ENCODE measurements at places on chromosomes 2 and 18.

- DNase-seq: no peak
Measured at GRCh38 chr2:58427572-58428095, 186.5 kb upstream of the FANCL start.

- no peak for DNase-seq
Measured at GRCh38 chr2:70596293-70596692, 42.7 kb upstream of the TGFA start.

DNA sequence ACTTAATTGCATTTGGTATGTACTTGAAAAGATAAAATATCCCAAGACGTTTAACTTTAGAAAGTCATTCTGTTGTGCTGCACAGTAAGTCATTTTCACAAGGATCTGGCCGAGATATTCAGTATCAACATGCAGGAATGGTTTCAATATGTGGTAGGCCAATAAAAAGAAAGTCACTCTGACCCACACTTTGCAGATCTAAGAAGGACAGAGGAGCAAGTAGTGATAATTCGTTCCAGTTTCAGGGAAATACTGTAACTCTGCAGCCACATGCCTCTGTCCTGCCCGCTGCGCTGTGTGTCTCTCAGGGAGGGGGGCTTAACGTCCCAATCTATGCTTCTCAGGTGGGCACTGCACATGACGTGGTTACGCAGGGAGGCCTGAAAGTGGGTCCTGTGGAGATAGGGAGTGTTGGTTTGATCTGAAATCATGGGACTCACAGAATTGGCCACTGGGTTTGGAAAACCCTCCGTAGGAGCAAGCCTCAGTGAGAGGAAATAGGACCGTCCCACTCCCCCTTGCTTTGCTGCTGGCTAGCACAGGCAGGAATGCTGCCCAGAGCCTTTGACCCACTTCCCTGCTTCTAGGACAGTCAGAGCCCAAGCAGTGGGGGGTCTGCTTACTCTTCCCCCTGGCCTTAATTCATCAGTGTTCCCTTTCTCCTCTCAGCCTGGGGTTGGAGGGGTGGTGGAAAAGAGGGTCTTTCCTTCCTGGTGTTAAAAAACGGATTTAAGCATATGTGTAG is 314.7 kb upstream of the SPRED2 start:
- DNase-seq: no peak

GRCh38 chr18:45012286-45012685 is 331.6 kb downstream of the SETBP1 start:
- no peak for DNase-seq

DNA sequence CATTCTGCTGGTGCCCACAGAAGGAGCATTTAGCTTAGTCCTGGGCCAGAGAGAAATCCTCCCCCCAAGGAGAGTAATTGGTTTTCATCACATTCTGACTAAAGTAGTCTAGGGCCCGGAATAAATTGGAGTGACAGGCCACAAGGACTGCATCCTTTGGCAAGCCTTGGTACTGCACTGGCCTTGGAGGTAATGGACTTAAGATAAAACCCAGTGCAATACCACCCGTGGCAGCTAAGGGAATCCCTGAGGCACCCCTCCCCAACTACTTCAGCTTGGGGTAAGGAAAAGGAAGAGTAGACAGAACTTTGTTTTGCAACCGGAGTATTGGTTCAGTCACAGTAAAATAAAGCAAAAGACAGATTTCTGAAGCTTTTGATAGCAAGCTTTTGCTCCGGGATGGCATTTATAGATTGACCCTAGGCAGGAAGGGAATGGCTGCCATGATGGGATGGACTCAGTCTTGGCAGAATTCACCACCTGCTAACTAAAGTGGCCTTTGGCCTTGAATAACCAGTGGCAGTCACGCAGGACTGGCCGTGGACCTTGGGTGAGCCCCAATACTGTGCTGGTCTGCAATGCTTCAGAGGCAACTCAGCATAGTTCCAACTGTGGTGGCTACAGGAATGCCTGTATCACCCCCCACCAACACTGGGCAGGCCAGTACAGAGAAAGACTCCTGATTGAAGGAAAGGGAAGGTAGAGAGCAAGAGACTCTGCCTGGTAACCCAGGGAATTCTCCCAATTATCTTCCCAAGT is 14.1 kb downstream of the ORC4 start:
- no peak for DNase-seq

- no peak for DNase-seq
Measured at GRCh38 chr2:61535449-61535848, 2.7 kb downstream of the XPO1 start.

DNA sequence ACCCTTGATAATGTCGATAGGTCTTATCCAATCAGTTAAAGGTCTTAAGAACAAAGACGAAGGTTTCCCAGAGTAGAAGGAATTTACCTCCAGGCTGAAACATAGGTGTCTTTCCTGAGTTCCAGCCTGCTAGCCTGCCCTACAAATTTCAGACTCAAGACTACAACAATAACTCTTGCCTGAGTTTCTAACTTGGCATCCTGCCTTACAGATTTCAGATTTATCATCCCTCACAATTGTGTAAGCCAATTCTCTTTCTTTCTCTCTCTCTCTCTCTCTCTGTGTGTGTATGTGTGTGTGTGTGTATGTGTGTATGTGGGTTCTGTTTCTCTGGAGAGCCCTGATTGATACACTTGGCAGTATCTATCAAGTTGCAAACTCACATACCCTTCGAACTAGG is 37.2 kb upstream of the B4GALT6 start:
- DNase-seq: no peak

DNA sequence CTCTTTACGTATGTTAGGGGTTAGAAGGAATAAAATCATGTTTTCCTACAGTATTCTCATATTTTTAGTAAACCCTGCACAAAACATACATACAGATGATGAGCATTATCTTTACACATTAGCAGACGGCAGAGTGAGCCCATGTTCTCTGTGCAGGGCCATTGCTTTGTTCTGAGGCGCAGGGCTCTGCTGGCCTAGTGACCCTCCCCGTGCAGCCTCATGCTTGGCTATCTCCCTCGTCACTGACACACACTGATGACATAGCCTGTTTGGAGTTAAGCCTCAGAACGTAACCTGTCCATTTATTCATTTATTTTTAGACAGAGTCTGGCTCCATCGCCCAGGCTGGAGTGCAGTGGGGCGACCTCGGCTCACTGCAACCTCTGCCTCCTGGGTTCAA is 115.9 kb upstream of the FOSL2 start:
- no peak for DNase-seq

DNA sequence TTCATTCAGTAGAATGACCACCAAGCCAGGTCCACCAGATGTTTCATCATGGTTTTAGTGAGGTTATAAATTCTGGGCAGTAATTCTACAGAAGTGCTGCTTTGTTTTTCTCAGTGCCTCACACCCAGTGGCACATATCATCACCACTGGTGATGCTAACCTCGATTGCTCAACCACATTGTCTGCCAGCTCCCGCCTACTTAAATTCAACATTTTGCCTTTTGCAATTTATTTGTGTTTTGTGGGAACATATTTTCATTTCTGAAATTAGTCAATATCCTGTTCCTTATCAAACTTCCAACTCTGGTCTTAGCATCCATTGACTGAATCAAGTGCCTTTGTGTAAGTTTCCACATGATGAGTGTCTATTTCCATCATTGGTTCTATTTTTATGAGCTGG is 62.3 kb upstream of the TMEM178A start:
- DNase-seq: no peak

GRCh38 chr2:15991231-15991630 is 50.9 kb downstream of the MYCN start:
- no peak for DNase-seq

GRCh38 chr2:85536479-85536878 is 2.5 kb upstream of the MAT2A start:
- no peak for DNase-seq

DNA sequence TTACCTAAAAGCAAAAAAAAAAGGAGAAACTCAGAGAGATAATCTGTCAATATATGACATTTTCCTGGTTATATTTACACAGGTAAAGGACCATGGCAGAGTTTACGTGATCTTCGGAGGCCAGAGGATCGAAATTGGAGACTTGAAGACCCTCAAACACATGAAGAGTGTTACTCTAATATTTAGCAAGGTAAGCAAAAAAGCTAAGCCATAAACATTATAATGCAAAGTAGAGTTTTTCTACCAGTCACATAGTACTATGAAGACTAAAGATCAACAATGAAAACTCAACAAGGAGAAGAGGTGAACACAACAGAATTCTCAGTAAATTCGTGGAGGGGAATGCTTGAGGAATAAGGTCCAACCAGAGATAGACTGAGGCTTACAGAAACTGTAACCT is 78.5 kb downstream of the L3MBTL4 start:
- DNase-seq: no peak

GRCh38 chr2:33531549-33532059 is 55.2 kb downstream of the RASGRP3 start:
- no peak for DNase-seq

DNA sequence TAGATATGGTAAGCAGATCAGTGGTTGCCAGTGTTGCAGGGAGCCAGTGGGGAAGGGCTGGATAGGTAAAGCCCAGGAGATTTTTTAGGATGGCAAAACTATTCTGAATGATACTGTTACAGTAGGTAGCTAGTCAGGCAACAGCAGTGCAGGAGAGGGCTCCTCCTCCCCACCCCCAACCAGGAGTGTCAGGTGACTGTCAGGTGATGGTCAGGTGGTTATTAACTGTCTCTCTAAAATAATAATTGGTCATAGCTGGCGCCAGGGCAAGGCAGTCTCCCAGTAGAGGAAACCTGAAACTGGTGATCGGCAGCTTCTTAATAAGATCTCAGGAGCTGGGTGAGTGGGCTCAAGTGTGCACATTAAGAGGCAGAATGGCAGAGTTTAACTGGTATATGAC is 201.6 kb upstream of the PARD3B start:
- no peak for DNase-seq

DNA sequence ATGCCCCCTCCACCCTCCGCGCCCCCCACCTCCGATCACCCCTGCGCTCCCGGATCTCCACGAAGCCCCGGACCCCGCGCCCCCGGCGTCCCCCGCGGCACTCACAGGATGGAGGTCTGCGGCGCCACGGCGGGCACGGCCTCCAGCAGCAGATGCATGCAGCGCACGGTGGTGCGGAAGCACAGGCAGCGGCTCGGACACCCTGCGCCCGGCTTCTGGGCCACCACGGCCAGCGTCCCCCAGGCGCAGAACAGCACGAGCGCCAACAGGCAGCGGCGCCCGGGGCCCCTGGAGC is 217 bp downstream of the PXDN start:
- no peak for DNase-seq

GRCh38 chr2:120929829-120930228 is 194.2 kb downstream of the GLI2 start:
- no peak for DNase-seq

DNA sequence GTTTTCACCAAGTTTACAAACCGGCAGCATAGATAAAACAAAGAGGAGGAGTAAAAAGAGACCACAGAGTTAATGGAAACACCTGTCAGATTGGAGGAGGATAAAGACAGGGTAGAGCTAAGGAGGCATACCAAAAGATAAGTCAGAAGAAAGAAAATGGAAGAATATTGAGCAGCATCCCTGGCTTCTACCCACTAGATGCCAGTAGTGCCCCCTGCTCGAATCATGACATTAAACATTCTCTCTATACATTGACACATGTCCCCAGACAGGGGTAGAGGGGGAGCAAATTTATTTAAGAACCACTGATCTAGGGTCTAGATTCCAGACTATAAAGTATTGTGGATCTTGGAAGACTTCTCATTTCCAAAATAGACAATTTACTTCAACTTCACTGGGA is 159.8 kb upstream of the ETAA1 start:
- DNase-seq: no peak

- DNase-seq: no peak
Measured at GRCh38 chr2:237861875-237862527, 2.6 kb downstream of the RAMP1 start.

GRCh38 chr2:8006181-8006580 is 675.7 kb upstream of the ID2 start:
- no peak for DNase-seq

GRCh38 chr2:82730811-82731210 is 1728.3 kb downstream of the SUCLG1 start:
- DNase-seq: no peak

GRCh38 chr2:95062242-95063085 is 37.0 kb downstream of the MAL start:
- no peak for DNase-seq

DNA sequence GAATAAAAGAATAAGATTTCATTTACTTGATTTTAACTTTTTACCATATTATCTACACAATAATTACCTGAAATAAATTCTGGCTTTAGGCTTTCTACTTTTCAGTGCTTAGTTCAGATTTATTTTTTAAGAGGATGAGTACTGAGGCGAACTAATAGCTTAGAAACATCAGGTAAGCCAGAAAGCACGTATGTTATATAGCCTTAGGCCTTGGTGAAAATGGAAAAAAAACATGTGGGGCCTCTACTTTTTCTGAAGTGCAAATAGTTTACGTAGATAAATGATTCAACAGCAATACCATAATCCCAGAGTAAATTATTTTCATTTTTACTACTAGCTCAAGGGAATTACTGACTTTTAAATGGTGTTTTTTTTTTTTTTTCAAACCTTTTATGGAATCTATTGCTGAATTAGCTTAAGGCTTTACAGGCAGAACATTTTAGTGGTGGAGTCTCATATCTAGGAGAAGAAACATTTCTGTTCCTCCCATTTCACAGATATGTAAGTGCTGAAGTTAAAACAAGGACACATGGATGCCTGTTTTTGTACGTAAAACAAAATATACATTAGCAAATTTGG is 6.2 kb downstream of the CPS1 start:
- no peak for DNase-seq

- DNase-seq: no peak
Measured at GRCh38 chr2:171952276-171952675, 30.0 kb downstream of the HAT1 start.

DNA sequence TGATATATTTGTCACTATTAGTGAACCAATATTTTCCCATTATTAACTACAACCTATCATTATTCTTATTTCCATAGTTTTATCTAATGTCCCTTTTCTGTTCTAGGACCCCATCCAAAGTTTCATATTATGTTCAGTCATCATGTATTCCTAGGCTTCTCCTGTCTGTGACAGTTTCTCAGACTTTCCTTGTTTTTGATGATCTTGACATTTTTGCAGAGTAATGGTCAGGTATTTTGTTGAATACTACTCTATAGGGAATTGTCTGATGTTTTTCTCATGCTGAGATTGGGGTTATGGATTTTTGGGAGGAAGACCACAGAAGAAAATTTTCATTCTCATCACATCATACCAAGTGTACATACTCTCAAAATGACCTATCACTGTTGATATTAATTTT is 684.6 kb downstream of the PLCL1 start:
- DNase-seq: no peak

DNA sequence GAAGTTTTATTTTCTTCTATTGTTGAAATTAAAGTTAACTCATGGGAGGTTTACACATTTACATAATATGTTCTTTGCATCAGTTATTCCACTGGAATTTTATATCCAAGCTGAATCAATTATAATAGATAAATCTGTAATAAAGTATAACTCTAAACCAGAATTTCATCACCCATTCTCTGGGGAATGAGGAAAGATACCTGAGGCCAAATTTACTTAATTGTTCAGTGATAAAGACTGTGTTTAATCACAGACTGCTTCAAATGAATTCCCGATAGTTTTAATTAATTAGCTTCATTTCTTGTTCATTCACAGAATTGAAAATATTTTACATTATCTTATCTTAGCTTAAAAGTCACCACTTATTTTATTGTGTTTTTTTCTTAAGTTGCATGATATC is 562.5 kb downstream of the ERBB4 start:
- DNase-seq: no peak

- DNase-seq: no peak
Measured at GRCh38 chr2:230356084-230356483, 29.1 kb downstream of the SP140L start.

GRCh38 chr2:112622528-112622849 is 23.2 kb upstream of the SLC20A1 start:
- DNase-seq: no peak

- no peak for DNase-seq
Measured at GRCh38 chr2:34349527-34349926, 750.4 kb upstream of the FAM98A start.

Measured in activated T-helper 9 cell treated with anti-CD3 and anti-CD28 coated beads, Interleukin-2, amount 50 U/mL, for 16 hours (primary cell).